ENCODE measurements at places on chromosomes 1 and 21.

DNA sequence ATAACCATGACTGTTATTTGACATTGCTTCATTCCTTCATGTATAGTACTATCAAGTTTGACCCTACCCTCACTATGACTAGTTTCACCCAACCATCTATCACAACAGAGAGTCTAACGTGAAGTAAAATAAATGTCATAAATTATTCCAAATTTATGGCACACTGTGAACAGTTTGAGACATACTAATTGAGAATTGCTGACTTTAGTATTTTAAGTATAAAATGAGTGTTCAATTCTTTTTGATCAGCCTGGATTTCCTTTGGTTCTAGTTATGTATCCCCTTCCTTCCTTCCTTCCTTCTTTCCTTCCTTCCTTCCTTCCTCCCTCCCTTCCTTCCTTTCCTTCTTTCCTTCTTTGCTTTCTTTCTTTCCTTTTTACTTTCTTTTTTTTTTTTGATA, 14.5 kb downstream of the CR1 start:
- DNase-seq, result no peak

DNA sequence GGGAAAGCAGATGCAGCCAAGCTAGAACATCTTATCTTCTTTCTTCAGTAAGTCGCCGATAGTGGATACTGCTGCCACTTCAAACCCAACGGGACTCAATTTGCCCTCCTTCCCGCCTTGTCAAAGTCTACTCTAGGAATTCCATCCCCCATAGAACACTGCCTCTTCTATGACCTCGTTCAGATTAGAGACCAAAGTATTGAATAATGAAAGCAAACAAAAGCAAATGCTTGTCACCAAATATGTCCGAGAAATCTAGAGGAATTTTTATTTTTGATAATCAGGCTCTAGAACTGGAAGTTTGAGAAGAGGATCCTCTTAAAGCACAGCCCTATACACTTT, 853 bp upstream of the RRAGC start:
- no peak for DNase-seq

DNA sequence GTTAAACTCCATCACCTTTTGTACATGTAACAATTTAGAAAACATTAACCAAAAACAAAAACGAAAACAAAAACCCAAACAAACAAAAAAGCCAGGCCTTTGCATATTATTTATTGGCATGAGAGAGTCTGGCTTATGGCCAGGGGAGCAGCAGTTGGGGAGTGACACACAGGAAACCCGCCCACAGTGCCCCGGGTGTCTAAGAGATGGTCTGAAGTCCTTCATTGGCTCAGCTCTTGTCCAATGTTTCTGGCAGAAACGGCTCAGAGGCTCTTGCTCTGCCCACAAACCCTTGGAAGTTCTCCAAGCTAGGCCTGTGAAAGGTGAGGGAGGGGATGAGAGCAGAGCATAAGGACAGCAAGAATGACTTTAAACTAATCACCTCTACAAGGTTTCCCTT, 131.5 kb downstream of the CNIH3 start:
- DNase-seq, result no peak

- no peak for DNase-seq
Observed at GRCh38 chr1:221699577-221699976, 42.3 kb downstream of the DUSP10 start.
